ENCODE measurements at places on chromosomes 3 and 15.

GRCh38 chr15:36884936-36885635 is 215.3 kb downstream of the MEIS2 start:
- DNase-seq, result no peak

- DNase-seq, result no peak
Measured at GRCh38 chr3:170815936-170816335, 54.1 kb downstream of the RPL22L1 start.

DNA sequence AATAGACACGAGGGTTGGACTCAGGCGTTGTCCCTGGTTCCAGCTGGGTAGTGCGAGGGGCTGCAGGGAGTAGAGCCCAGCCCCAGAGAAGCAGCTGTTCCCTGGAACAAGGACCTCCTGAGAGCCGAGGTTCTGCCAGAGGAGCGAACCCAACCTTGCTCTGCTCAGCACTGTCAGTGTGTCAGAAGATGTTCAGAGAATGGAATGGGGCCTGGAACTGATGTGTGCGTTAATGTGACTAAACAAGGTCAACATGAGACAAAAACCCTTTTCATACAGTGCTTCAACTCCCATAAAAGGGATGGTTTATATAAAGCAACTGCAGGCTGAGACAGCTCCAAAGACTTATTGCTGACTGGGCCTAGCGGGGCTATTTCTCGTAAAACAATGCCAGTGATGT is 35.5 kb upstream of the HACD2 start:
- no peak for DNase-seq

- DNase-seq, result no peak
Measured at GRCh38 chr3:52703341-52703740, 2.2 kb downstream of the GLT8D1 start.

DNA sequence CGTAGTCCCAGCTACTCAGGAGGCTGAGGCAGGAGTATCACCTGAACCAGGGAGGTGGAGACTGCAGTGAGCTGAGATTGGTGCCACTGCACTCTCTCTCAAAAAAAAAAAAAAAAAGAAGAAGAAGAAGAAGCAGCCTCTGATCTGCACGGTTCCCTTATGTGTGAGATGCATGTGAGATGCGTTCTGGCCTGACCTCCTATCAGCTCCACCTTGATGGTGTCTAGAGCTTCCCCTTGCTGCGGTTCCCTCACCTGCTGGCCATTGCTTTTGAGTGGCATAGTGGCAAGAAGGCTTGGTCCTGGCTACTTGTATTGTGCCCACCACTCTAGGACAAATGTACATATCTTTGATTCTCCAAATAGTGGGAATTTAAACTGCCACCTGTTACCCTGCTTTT is 49.4 kb upstream of the CFAP161 start:
- no peak for DNase-seq

GRCh38 chr15:51600114-51600513 is 22.5 kb downstream of the DMXL2 start:
- DNase-seq, result no peak

DNA sequence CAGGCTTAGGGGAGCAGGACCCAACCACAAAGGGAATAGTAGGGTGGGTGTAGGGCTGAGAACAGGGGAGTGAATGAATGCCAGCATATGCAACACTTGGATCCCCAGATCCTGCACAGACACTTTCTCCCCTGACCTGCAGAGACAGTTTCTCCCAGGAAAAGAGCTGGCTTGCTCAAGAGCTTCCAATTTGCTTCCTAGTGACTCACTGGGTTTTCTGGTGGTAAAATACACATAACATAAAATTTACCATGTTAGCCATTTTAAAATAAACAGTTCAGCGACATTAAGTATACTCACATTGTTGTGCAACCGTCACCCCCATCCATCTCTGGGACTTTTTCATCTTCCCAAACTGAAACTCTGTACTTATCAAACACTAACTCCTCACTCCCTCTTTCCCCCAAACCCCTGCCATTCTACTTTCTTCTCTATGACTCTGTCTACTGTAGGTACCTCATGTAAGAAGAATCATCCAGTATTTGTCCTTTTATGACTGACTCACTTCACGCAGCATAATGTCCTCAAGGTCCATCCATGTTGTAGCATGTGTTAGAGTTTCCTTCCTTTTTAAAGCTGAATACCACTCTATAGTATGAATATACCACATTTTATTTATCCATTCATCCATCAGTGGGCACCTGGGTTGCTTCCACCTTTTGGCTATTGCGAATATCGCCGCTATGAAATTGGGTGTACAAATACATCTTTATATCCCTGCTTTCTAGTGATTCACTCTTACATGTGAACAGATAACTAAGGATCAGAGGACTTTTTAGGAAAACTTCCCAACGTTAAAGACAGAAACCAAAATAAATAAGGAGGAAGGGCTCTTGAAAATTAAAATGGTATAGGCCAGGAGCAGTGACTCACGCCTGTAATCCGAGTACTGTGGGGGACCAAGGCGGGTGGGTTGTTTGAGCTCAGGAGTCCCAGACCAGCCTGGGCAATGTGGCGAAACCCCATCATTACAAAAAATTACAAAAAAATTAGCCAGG is 95.6 kb upstream of the TJP1 start:
- no peak for DNase-seq

GRCh38 chr15:38038659-38039442 is 104.4 kb downstream of the TMCO5A start:
- DNase-seq, result no peak

DNA sequence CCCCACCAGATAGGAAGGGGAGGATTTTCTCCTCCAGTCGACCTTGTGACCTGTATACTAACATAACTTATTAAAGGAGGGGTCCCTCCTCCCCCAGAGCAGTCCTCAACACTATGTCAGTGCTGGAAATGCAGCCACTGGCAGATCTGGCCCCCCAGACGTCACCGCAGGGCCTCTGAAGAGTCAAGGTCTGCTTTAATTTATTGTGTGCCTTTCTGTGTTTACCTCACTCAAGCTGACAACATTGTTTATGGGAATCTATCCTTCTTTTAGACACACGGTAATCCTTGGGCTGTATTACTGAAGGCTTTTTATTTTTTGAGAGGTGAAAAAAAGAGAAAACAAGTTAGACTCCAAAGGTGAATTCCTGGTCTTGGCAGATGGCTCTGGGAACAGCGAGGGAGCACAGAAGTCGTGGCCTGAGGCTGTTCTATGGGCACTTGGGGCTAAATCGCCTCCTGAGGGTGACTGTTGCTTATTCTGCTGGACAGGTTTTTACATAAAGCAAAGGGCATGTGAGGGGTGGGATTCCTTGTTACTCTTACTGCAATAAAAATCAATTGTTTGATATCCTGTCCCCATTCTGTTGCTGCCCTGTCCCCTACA is 13.5 kb upstream of the NR2C2 start:
- no peak for DNase-seq

DNA sequence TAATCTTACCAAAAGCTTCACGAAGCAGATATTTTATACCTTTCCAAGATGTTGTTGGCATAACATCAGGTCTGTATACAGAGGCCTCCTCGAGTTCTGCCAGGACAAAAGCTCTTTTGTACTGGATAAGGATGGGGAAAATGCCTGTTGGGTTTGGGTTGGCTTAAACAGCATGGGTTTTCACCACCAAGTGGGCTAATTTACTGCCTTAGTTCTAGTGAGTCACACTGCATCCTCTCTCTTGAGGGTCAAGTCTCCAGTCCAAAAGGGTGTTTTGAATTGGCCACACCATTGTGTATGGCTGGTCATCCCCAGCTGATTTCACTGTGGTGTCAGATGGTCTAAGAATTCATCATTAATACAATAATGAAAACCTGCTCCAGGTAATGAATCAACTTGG is 26.1 kb upstream of the BHLHE40 start:
- DNase-seq, result no peak

GRCh38 chr3:135329479-135329878 is 534.4 kb downstream of the EPHB1 start:
- no peak for DNase-seq

DNA sequence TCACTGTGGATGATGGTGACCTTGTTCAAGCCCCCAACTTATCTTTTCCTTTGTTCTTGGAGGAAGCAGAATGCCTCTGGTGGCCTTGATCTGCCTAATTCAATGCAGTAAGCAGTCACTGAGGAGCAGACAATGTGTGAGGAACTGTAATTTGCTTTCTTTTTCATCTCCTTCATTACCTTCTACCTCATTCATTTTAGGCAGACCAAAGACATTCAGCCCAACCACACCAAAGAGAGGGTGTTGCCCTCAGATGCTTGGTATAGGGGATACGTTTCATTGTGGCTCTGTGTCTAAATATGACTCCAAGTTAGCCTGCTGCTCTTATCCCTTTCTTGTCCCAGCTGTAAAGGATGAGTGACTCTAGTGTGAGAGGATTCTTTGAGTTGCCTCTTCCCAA is 15.3 kb downstream of the EXOSC7 start:
- DNase-seq, result no peak

GRCh38 chr3:43957553-43957952 is 266.8 kb downstream of the ABHD5 start:
- no peak for DNase-seq

GRCh38 chr3:99286266-99286845 is 352.0 kb upstream of the COL8A1 start:
- DNase-seq, result peak; percentile 21
